Thoracic aorta (tissue), 2 donors: ENCODE measurements at places on chromosomes 5 and 9. TPM values are rescaled to one million over a fixed set of nuclear protein-coding genes. Genes with fewer than 3 reads are reported as not detected.

The TMCO6 gene
- 13.5 TPM for total RNA-seq

The FCN1 gene
- 14.3 TPM for total RNA-seq

The SURF2 gene
- total RNA-seq, result 7.0 TPM

The BTNL8 gene
- total RNA-seq, result not detected

The CD14 gene
- 96.6 TPM for total RNA-seq

The AK8 gene
- total RNA-seq, result 0.42 TPM

The PDE8B gene
- 59.8 TPM for total RNA-seq

DNA sequence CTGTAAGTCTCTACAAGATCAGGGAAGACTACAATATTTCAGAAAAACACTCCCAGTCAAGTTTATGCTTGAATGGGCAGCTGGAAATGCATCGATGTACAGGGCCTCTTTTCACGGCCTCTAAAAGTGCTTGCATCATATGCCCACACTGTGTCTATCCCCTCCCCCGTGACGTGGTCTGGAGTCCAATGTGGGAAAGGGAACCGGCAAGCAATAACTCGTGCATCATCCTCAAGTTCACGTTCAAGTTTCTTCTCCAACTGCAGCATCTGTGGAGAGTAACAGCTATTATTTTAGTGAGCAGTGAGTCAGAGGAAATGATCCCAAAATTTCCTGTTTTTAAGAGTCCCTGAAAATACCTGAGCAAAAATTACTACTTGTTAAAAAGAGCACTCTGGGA is 22.3 kb downstream of the ATPSCKMT start:
- DNase-seq, result no peak

GRCh38 chr5:96657068-96657467 is 5.1 kb upstream of the CAST start:
- DNase-seq, result no peak

- no peak for DNase-seq
Measured at GRCh38 chr5:140393738-140394137, 7.9 kb upstream of the ANKHD1 start.

- no peak for DNase-seq
Measured at GRCh38 chr5:40165789-40166728, 513.7 kb upstream of the PTGER4 start.

DNA sequence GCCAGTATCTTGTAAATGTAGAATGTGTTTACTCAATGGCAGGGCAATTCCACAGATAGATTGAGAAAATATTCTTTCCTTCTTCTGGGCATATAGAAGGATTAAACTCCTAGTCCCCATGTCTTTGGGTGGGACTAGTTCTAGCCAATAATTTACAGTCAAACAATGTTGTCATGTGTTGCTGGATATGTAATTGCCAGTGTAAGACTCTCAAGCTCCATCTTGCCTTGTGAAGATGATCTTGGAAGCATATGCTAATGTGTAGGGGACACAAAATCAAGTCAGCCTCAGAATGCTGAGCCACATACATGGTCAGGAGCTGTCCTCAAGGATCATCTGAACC is 386.9 kb downstream of the CETN3 start:
- no peak for DNase-seq

- no peak for DNase-seq
Measured at GRCh38 chr5:135127439-135128240, 93.6 kb upstream of the PITX1 start.

GRCh38 chr5:169980418-169981053 is at the start of gene INSYN2B:
INSYN2B (minus strand) TSS chr5:169980495; CDS start chr5:169883898, 96,597 bp downstream.
- DNase-seq, result no peak

GRCh38 chr5:169860585-169860984 is 119.7 kb downstream of the INSYN2B start:
- no peak for DNase-seq

DNA sequence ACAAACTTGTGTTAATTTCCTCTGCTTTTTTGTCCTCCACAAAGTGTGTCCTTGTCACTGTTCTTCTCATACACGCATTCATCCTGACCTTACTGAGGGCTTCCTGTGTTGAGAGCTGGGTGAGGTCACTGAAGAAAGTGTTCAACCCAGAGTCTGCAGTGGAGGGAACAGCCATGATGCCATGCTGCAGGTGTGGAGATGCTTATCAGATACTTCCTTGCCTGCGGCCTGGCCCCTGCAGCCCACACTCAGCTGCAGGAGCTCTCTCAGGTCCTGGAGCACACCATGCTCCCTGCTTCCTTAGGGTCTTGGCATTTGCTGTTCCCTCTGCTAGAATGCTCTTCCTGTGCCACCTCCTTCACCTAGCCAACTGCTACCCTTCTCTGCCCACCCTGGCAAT is 108.1 kb upstream of the SPRY4 start:
- no peak for DNase-seq

- DNase-seq, result no peak
Measured at GRCh38 chr9:84862810-84863287, 193.3 kb downstream of the NTRK2 start.

DNA sequence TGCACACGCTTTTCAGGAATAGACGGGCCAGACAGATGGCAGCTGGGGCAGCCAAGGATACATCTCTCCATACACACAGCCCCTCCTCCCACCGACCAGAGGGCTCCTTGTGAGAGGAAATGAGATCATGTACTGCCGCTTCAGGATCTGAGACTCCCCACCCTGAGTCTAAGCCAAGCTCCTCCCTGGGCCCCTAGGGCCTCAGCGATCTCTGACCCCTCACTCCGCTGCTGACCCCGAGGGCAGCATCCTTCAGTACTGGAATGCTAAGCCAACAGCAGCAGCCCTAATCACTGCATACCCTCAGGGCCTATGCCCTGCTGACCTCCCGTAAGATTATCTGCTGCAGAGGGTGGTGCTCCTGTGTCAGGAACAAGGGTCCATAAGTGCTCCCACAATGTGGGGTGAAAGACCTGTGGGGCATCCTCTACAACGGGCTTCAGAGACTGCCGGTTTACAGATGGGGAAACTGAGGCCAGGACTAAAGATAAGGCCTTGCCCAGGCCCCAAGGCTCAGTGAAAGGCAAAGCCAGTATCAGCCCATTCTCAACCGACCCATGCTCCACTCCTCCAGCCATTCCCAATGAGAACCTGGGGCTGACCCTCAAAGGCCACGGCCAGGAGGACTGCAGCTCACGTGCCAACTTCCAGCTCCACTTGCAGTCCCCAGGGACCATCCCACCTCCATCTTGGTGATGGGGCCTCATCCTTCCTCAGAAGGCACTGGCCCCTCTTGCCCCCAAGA is 37.5 kb downstream of the BICD2 start:
- no peak for DNase-seq

DNA sequence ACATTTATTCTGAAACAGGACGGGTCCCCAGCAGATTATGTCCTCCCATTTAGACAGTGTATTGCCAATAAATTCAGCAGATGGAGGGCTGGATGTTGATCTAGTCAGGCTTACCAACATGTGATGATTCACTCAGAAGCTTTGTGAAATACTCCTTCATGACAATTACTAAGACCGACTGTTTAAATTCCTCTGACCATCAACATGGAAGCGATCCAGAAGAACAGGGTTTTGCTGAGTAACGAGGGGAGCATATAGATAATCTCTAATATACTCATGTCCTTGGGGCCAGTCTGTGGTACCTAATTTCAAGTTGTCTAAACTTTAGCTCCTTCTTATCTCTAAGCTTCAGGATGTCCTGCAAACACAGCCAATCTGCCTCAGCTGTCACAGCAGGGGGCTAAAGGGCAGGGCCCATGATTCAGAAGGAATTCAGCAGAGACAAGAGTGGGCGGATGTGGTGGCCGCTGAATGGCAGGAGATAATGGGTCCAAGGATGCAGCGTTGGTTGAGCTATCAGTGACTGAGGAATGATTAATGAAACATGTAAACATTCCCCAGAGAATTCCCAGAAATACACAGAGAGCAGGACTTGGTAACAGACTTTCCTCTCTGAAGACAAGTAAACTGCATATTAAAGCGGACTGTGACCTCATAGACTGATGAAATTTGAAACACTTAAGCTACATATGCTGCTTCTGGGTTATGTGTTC is 109.4 kb downstream of the ANKRD55 start:
- DNase-seq, result no peak

DNA sequence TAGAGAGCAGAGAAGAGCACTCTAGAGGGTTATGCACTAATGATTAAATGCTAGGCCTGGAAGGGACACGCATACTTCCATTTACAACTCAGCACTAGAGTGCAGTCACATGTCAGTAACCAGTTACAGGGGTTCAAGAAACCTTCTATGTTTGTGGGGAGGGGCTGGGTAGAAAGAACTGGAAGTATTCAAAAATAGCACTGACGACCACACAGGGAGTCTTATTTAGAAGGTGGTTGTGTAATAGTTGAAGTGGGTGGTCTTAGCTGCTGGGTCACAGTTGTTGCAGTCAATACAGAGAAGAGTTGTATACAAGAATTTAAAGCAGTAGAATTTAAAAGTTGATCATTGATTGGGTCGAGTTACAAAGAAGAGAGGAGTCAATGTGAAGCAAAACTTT is 15.4 kb downstream of the AOPEP start:
- no peak for DNase-seq

- DNase-seq, result no peak
Measured at GRCh38 chr5:36531401-36531800, 75.0 kb upstream of the SLC1A3 start.

- DNase-seq, result no peak
Measured at GRCh38 chr5:162301356-162301755, 233.8 kb downstream of the GABRG2 start.

- no peak for DNase-seq
Measured at GRCh38 chr9:126690431-126691051, 76.8 kb downstream of the LMX1B start.

DNA sequence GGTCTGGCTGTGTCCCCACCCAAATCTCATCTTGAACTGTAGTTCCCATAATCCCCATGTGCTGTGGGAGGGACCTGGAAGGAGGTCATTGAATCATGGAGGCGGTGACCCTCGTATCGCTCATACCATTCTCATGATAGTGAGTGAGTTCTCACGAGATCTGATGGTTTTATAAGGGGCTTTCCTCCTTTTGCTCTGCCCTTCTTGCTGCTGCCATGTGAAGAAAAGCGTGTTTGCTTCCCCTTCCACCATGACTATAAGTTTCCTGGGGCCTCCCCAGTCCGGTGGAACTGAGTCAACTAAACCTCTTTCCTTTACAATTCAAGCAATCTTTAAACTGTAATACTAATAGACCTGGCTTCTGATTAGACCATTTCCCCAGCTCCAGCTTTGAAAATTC is 92.2 kb upstream of the SARDH start:
- DNase-seq, result no peak

DNA sequence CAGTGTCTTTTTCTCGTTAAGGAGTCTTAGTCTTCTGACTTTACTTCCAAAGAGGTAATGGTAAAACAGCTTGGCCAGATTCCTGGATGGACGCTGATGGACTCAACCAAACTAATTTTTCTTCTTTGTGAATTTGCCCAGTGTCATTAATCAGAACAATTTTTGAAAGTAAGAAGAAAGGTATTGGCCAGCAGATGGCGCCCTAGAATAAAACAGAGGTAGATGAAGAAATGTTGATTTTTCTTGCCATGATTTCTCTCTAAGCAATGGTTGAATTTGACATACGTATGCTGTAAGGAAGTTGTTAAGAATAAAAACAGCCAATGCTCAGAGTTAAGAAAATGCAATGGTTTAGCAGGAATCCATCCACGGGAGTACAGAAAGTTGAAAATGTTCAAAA is 500.0 kb downstream of the DIRAS2 start:
- DNase-seq, result no peak

- DNase-seq, result no peak
Measured at GRCh38 chr5:65229841-65230240, 251.9 kb downstream of the ADAMTS6 start.

DNA sequence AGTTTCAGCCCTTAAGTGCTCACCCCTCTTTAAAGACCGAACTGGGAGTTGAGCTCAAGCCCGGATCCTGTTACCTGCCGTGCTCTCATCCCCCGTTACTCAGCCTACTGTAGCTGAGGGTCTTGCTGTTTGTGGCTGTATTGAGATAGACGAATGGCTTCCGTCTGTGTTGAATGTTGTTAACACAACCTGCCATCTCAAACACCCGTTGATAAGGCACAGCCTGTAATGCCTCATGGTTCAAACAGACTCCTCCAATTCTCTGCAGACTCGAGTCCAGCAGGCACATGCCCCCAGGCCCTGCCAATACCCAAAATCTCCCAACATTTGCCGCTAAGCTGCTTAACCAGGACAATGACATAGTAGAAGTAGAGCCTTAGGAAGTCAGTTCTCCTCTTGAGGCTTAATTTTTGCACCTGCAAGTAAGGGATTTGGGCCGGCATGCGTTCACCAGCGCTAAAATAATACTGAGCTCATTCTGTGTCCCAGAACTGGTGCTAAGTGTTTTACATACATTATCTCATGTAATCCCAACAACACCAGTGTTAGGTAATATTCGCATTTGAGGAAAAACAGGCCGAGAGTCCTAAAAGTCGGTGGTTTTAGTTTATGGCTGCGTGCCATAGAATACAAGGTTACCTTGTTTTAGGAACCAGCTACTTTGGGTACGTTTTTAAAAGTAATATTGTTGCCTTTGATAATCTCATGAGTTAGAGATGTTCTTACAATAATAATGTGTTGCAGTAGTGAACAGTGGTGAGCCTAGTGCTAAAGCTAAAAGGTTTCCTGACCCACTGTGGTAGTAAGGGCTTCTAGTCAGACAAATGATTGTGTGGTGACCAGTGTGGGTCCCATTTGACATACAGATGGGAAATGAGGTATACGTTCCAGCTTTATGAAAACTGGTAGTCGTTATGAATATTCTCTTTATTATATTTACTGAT is 1.5 kb upstream of the RFX3 start:
- DNase-seq, result no peak

- no peak for DNase-seq
Measured at GRCh38 chr5:174235221-174236011, 189.9 kb downstream of the NSG2 start.

GRCh38 chr5:163305655-163306054 is 131.7 kb upstream of the CCNG1 start:
- no peak for DNase-seq
